ENCODE measurements at places on chromosomes 1 and 21.

GRCh38 chr1:207084232-207084631 lies 4.4 kb upstream of the C4BPB start:
- no peak for DNase-seq

- peak; percentile 73 for DNase-seq
Measured at GRCh38 chr1:36516372-36517010, 33.8 kb upstream of the CSF3R start.

DNA sequence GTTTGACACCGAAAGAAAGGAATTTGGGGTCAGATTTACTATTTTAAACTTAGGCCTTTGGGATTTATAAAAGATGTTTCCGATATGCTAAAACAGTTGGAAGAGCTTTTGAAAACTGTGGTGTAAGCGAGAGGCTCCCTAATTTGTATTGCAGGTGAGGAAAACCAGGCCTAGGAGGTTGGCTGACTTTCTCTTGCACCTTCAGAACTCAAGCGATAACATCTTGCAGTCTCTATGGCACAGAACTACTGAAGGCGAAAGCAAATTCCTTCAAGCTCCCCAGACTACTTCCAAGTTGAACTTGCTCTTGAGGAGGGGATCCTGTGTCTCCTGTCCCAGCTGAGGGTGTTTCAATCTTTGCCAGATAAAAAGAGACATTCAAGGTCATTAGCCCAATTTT lies 685.7 kb downstream of the ADGRL2 start:
- DNase-seq, result peak; percentile 3

- DNase-seq, result no peak
Measured at GRCh38 chr1:106534612-106535011, 521.9 kb upstream of the PRMT6 start.

- DNase-seq, result no peak
Measured at GRCh38 chr1:47417170-47418044, 1.3 kb downstream of the FOXE3 start.

DNA sequence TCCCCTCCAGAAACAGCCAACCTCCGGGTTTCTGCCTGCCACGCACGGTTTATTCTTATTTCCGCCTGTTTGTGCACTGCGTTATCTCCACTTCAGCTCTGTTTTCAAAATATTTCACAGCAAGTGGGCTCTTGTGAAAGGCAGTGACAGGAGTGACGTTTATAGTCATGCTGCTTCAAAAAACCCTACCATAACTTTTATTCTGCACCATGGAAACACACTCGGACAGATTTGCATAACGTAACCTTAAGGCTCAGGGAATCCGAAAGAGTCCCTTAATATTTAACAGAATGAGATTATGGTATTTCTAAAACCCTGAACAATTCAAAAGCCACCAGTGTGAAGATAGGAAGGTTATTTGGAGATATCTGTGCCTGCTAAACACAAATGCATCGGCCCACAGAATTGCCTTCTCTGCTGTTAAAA lies 782 bp upstream of the SDE2 start:
- peak; percentile 90 for DNase-seq

DNA sequence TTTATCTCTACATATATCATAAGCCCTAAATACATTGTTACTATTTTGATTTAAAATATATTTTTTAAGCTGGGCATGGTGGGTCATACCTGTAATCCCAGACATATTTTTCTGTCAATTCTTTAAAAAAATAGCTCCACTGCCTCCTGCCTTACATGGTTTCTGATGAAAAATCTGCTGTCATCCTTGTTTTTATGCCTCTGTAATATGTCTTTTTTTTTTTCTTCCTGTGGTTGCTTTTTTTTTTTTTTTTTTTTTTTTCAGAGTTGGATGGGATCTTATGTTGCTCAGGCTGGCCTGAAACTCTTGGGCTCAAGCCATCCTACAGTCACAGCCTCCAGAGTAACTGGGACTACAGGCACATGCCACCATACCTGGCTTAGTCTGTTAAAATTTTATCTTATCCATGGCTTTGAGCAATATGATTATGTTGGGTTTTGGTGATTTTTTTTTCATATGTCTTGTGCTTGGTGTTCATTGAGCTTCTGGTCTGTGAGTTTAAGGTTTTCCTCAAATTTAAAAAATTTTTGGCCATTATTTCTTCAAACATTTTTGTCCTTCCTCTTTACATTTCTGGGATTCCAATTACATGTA lies 12.4 kb upstream of the EDARADD start:
- DNase-seq, result no peak

- DNase-seq, result no peak
Measured at GRCh38 chr1:216020743-216021345, 402.4 kb downstream of the USH2A start.

DNA sequence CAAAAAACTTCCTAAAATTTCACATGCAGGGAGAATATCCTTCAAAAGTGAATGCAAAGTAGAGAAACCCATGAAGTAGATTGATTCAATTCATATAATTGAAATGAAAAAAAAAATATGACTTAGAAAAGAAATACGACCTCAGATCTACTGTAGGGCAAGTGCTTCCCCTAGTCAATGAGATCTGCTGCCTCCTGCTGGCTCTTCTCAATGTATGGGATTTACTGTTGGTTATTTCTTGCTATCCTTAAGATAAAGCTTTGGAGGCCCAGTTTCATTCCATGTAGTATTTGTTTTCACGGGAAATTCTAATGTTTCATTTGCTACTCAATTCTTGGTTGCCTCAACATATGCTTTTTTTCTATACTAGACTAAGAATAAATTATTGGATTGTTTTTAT lies 46.2 kb downstream of the ZNF648 start:
- DNase-seq, result no peak

DNA sequence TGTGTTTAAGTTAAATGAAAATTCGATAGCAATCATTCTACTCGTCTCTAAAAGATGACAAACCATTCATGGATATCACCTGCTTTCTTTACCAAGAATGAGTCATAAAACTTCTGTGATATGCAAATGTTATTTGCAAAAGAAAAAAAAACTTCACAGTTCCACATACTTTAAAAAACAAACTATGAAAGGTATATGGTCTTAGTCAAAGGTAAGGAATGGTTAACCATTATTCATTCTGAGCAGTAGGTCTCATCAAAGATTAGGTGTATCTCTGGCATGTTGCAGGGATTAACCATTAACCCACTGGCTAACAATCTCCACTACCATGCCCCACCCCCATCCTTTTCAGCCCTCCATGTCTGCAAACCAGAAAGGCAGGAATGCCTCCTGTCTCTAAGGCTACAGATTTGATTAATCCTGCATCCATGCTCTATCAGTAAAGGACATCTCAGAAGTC lies 44.4 kb downstream of the PTPN14 start:
- no peak for DNase-seq

DNA sequence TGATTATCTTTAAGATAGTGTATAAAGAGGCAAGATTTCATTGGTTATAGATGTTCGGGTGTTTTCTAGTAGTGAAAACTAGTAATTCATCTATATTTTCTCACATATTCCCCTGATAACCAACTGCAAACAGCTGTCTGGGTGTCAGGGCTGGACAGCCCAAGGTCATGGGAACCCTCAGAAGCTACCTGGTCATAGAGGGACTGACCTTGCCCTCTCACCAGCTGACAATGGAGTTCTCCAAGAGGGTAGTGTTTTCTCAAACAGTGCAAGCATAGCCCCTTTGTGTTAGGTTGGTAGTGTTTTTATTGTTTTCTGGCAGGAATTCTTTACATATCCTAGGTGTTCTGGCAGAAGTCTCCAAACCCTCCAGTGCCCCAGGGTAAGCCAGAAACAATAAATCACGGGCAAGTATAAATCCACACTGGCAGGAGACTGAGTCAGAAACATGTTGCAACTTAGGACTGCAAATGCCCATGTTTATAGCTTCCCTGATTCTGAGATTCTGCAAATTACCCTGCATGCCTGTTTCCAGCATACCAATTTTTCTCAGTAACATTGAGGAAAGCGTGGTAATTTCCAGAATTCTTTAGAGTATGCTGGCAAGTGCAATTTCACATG lies 82.8 kb upstream of the ATP1A1 start:
- no peak for DNase-seq

DNA sequence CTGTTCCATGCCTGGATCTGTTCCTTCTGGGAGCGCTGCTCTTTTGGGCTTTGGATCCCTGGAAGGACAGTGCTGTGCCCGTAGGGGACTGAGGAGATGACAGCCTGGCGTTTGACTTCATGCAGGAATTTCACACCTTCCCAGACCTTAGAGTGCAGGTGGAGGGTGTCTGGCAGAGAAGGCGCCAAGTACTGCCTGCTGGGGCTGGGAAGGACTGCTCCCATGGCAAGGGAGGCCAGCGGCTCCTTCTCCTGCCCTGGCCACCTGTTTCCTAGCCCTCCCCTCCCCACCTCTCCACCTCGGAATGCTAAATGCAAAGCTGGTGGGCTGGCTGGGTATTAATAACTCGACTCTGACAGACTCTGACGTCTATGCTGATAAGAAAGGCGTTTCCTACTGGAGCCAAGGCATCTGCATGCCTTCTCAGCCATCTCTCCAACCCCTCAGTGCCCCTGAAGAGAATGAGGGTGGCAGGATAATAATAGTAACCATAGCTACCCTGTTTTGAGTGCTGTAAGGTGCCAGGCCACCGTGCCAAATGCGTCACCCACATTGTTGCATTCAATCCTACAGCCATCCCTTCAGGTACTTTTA lies 17.5 kb upstream of the PDIK1L start:
- no peak for DNase-seq

DNA sequence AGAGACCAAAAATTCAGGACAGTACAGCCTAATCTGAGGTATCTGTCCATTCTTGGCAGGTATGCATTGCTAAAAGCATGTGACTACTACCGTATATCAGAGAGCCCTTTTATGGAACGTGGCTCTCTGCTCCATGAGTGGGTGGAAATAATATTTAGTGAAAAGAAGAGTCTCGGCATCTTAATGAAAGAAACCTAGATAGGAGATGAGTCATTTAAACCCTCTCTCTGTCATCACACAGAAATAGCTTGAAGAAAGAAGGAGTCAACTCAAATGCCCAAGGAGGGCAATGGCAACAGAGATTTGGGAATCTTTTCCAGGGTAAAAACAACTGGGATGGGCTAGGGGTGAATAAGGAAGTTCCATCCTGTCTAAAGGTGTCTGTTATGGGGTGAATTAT lies 528.2 kb downstream of the SMYD3 start:
- peak; percentile 54 for DNase-seq

DNA sequence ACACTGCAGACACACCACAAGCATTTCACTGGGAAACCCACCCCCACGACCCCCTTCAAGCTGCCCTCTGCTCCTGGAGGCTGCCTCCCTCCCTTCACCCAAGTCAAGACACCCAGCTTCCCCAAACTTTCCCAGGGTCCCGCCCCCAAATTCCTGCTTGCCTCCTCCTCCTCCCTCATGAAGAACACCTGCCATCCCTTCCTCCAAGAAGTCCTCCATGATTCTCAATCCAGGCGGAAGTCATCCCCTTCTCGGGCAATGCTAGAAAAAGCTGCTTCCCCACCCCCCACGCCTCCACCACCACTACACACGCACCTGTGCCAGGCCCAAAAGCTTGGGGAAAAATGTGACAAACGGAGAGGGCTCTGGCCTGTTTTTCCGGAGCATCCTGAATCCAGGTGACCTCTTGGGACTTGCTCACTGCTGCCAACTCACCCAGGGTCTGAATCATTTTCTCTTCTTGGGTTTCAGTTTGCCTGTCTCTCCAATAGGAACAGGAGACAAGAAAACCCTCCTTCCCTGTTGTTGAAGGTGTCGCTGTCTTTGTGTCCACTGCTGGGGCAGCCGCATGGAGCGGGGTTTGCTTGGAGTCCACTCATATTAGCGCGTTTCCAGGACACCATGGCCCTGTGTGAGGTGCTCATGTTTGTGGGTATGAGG lies 101.0 kb upstream of the CASZ1 start:
- DNase-seq, result no peak

DNA sequence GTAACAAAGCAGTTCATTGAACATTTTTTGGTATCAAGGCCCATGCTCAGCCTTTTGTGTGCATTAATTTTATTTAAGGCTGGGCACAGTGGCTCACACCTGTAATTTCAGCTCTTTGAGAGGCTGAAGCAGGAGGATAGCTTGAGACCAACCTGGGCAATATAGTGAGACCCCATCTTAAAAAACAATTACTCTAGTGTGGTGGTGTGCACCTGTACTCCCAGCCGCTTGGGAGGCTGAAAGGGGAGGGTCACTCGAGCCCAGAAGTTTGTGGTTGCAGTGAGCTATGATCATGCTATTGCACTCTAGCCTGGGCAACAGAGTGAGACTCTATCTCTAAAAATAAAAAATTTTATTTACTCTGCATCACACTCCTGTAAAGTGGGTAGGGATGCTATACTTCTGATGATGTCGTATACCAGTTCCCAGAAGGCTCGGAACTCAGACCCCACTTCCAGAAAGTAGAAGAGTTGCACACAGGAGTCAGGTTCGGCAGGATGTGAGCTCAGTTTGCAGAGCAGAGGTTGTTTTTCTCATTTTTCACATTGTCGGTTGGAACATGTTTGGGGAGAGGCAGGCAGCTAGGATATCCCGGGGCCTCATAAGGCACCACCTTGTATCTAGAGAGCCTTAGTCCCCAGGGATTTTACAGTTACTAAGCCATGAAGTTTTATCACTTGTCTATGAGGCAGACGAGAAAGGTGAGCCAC lies 144.6 kb downstream of the GALNT2 start:
- no peak for DNase-seq

- no peak for DNase-seq
Measured at GRCh38 chr1:189185097-189185496, 1292.6 kb downstream of the BRINP3 start.

GRCh38 chr1:105373681-105374080 lies 1624.0 kb downstream of the AMY1C start:
- no peak for DNase-seq

GRCh38 chr1:78101514-78101913 lies 55.7 kb downstream of the GIPC2 start:
- peak; percentile 94 for DNase-seq

DNA sequence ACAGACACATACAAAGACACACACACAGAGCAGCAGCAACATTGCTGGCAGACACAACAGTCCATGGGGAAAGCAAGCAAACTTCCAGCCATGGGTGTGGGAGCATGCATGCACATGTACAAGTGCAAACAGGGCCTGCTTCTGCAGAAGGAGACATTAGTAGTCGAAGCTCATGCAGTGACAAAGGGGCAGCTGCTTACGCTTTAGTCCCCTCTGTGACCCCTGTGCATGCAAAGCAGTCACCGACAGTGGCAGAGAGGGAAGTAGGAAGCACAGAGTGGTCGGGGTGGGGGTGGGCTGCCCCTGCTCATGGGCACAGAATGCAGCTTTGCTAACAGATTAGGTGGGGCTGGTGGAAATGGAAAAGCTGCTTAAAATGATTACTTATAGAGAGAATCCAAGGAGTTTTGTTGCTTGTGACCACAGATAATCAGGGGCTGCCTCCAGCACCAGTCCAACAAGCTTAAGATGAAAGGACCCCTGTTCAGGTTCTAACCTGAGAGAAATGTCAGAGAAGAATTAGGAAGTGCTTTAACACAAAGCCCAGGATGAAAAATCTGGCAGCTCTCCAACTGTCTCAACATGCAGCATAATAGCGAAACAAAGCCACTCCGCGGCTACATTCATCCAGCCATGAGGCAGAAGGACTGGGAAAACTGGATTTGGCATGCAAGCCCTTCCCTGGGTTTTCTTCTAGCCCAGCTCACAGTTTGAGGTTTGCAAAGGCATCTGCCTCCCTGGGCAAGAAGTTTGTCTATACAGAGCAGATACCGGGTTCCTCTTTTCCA lies 378.9 kb downstream of the KCNH1 start:
- no peak for DNase-seq

Data from choroid plexus epithelial cell (primary cell).